Activated T-helper 1 cell treated with anti-CD3 and anti-CD28 coated beads, Interleukin-2, amount 50 U/mL, for 16 hours (primary cell): ENCODE measurements at places on chromosomes 12 and 14.

- no peak for DNase-seq
These were observed 25.4 kb downstream of the CD9 start for GRCh38 chr12:6225630-6226001.

- no peak for DNase-seq
These were observed 1691.7 kb upstream of the FLRT2 start for GRCh38 chr14:83838226-83838625.

GRCh38 chr12:3973269-3973884 lies 100.2 kb upstream of the PARP11 start:
- no peak for DNase-seq

GRCh38 chr12:47816403-47817271 lies 3.1 kb downstream of the HDAC7 start:
- DNase-seq = no peak

DNA sequence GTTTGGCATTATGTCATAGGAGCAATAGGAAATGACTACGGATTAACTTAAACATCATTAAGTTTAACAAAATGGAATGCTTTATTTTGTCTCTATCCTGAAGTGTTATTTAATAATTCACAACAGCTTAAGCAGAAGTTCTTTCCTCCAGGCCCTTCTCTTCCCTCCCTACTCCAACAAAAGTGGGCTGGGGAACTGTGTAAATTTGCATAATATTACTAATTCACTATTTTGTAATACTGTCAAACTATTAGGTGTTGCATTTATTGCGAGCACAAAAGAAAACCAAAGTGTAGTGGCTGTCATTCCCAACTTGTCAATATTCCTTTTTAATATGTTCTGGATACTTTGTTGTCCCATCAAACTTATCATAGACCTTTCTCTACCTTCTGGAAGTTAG lies 69.8 kb downstream of the ATG14 start:
- DNase-seq = no peak
